ENCODE measurements at places on chromosomes 1 and 21.
A peak's percentile ranks its signal among the peaks of the same experiment; 100 is the strongest.

DNA sequence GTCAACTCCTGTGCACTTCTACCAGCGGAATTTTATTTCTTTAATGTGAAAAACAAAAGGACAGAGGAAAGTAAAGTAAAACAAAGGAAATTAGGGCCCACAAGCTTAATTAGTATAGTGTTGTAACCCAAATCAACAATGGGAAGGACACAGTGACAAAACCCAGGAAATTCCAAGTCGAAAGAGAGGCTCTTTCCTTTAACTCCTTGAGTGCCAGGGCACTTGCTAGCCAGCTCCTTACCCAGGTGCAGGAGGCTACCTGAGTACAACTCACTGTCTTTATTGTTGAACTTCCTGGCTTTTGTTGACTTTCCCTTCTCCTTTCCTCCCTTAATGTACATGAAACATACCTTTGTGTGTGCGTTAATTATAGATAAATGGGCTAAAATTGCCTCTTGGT is 55.0 kb downstream of the PEX14 start:
- DNase-seq, result no peak

DNA sequence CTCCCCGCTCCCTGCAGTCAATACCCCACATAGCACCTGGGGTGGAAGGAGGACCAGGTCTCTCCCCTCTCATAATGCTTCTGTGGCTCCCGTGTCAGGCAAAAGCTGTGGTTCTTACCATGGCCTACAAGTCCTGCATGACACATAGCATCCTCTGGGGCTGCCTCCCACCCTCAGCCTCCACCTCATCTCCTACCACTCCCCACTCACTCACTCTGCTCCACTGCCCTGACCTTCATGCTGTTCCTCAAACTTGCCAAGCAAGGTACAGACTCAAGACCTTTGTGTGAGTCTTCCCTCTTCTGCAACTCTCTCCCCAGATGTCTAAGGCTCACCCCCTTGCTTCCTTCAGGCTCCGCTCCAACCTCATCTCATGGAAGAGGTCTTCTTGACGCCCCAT is 28.0 kb upstream of the VANGL1 start:
- no peak for DNase-seq

DNA sequence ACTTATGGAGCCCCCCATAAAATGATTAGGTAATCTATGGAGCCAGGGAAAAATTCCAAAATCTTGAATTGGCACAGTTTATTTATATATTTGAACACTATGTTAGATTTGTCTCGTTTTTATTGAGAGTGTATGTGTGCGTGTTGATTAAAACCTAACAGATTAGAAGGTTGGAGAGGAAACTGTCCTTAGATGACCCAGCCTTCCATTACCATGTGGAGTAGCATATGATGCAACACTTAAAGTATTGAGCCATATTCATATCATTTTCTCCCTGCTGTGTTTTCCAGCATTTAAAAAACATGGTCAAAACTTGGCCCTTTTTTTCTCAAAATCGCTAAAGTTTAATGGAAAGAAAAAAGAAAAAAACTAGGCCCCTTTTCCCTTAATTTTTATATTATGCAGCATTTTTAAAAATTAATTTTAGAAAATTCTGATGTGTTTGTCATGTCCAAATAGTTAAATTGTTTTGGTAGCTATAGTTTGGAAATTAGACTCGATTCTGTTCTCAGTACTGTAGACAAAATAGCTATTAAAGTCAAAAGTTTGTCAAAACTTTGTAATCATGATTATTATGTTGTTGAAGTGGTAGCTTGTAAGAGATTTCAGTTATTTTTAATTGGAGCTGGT is 2.3 kb downstream of the LRRC8D start:
- DNase-seq, result no peak

DNA sequence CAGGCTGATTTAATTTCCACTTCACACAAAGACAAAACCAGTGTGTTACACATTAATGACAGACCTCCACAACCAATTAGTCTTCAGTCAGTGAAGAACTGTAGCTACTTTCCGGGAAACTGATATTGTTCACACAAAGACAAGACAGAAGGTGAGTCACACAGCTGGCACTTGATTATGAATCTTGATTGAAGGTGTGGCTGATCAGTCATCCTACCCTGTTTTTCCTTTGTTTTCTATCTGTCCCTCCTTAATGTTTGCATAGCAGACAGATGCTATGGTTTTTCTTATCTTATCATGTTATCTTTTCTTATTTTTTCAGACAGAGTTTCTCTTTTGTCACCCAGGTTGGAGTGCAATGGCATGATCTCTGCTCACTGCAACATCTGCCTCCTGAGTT is 185.1 kb upstream of the GREM2 start:
- no peak for DNase-seq

GRCh38 chr21:26653430-26653829 is 80.3 kb upstream of the CYYR1 start:
- DNase-seq, result no peak

DNA sequence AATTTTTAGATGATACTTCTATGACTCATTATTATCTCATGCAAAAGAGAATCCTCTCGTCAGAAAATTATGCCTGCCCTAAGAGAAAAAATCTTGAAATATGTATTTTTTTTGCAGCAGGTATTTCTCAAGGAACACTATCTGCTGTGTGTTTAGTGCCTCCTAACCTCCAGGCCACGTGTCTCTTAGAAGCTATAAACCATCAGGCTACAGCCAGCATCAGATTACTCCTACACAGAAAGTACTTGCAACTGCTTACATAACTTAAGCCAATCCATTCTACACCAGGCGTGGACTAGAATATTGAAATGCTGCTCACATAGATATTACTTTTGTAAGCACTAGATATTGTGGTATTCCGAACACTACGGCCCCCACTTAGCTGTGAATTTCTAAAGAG is 933.4 kb downstream of the PLA2G4A start:
- DNase-seq, result no peak

- DNase-seq, result no peak
Observed at GRCh38 chr1:182170891-182171461, 109.5 kb upstream of the ZNF648 start.

DNA sequence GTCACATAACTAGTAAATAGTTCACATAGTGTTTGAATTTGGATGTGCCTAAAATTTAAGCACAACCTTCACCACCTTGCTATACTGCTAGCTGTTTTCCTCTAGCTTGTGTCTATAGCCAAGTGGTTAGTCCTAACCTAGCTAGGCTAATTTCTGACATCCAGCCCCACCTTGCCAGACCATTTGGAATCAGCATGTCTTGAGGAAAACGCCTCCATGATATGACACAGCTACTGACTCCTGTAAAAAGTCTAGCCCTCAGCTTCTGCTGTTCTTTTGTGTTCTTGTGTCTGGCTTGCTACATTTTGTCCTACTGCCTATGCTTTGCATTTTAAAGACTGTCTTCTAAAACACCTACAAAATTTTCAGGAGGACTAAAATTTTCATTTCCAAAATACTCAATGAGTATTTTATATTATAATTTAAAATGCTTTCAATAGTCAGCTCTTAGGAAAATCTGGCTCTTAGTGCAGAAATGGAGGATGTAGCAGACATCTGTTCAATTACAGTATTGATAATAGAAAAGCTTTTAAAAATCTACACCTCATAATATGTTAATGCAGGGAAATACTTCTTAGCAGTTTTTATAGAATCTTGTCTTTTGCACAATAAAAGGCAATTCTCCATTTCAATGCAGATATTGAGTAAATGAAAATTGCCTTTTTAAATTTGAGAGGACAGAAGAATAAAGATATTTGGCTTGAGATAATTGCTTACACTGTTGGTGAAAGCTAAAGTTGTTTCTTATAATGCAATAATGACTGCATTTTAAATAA is 160.8 kb upstream of the APP start:
- DNase-seq, result no peak

DNA sequence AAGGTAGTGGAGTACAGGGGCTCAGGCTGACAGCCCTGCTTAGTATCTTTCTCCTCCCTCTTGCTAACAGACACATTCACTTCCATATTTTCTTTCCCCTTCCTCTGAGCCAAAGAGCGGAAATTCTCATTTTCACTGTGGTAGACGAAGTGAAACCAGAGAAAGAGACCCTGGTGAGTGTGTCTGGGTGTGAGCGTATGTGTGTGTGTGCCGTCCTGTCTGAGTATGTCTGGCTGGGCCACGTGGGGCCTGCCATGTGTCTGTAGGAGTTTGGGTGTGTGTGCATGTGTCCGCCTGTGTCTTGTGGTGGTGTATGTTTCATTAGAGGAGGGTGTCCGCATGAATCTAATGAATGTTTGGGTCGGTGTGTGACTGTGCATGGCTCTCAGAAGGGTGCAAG is 1.7 kb downstream of the COL8A2 start:
- DNase-seq, result no peak

DNA sequence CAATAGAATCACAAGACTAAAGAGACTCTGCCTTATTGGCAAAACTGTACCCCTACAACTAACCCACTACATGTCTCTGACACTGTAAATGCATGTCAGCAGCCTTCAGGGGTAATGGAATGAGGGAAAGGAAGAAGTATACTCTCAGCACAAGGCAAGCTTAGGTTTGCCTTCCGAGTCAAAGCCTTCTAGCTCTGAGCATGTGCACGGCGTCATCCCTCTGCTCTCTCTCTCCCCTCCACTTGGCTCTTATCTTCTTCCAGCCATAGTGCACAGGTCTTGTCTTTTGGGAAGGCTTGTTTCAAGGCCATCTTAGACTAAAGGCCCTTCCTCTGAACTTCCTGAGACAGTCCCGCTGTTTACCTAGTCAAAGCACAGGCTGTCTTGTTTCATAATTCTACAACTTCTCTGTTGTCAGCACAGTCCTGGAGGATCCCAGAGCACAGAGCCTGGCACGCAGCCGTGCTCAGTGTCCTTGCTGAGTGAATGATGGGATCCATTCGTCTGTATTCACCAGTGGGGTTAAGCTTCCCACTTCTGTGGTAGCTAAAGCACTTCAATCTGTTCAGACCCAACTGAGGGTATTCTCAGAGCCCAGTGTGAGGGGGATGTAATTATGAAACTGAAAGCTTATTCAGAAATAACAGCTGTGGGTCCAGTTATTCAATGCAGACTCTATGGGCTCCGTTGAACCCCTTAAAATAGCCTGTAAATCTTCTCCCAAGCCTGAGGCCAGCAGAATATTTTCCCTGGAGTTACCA is 166.5 kb upstream of the PLD5 start:
- DNase-seq, result no peak

DNA sequence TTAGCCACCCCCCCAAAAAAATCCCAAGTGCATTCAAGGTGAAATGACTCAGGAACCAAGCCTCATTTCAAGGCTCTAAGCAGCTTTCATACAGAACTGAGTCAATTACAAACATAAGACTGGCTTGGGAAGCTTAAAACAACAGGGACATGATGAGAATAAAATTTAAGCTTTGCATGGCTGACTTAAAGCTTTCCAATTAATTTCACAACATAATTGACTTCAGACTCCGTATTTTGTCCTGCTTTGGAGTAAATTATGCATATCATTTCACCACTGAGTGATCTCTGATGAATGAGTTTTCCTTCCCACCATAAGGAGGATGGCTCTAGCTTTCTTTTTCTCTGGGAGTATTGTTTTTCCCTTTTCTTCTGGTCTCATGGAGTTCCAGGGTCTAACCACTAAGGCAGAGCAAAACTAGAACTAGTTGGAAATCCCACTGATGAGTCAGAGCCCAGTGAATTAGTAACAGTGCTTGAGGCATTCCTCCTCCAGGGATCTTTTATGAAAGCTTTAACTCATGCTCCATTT is 72.8 kb downstream of the XCL2 start:
- DNase-seq, result no peak

DNA sequence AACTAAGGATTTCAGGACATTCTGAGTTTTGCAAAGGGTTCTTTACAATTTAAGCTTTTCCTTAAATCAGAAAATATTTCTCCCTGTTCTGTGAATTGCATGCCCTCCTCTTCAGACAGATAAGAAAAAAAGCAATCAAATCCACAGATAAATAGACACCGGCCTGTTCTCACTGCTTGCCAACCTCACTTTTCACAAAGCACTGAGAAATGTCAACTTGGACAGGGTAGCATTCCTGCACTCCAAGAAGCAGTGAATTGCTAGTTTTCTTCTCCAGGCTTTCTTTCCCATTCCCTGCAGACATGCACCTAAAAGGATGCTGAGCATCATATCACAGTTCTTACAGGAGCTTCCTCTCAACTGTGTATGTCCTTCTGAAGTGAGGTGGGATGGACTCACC is 226.0 kb downstream of the CHRM3 start:
- DNase-seq, result no peak

GRCh38 chr21:33228455-33228854 is 1.3 kb upstream of the IFNAR2 start:
- no peak for DNase-seq

GRCh38 chr1:86508583-86508969 is 38.3 kb upstream of the CLCA4 start:
- DNase-seq, result no peak

DNA sequence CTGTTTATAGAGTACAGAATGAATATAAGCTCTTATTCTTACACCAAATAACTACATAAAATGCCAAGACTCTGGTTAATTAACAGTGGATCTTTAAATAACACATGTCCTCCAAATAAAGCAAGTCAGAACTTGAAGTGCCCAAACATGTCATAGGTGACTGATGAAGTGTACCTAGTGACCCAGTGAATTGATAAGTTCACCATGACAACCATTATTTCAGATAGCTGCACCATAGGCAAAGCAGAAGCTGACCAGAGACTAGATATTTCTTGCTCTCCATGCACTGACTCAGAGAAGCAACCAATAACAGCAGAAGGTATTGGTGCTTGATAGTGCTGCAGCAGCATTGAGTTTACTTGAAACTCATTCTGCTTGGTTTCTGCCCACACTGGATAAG is 192.1 kb downstream of the DUSP10 start:
- no peak for DNase-seq

DNA sequence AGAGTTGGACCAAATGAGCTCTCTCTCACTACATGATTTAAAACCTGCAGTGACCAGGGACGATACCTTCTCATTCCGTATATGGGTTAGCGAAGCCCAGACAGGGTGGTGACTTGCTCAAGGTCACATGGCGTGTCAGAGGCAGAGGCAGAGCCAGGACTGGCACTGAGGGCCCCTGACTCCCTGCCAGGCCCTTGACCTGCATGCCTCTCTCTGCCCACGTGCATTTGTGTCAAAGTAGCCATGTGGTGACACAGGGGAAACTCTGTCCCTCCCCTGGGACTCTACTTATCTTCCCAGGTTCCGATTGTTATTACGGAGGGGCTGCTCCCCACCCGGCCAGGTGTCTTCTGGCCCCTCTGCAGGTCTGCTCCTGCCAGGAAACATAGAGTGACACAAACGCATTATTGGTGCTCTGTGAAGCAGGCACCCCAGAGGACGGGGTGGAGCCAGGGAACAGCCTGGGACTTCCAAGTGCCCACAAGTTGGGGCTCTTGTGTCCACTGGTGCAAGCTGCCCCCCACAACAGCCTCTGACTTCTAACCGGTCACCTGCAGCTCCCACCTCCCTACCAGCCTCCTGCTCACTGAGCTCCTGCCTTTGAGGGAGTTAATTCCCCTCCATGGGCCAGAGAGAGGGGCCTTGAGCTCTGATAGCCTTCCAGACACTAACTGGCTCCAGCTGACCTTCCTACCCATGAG is 7.3 kb upstream of the TINAGL1 start:
- DNase-seq, result no peak

GRCh38 chr1:4549930-4550329 is 104.5 kb upstream of the AJAP1 start:
- no peak for DNase-seq

GRCh38 chr1:169722779-169723178 is 11.1 kb downstream of the SELE start:
- no peak for DNase-seq

GRCh38 chr1:232462213-232462612 is 167.7 kb downstream of the SIPA1L2 start:
- DNase-seq, result no peak

- DNase-seq, result no peak
Observed at GRCh38 chr21:43850728-43851295, 14.2 kb upstream of the AGPAT3 start.

- peak; percentile 9 for DNase-seq
Observed at GRCh38 chr1:157193702-157194391, 55.7 kb upstream of the ETV3 start.

GRCh38 chr1:200073286-200073637 is 45.8 kb downstream of the NR5A2 start:
- no peak for DNase-seq
